ENCODE measurements at places on chromosomes 11 and 22.

DNA sequence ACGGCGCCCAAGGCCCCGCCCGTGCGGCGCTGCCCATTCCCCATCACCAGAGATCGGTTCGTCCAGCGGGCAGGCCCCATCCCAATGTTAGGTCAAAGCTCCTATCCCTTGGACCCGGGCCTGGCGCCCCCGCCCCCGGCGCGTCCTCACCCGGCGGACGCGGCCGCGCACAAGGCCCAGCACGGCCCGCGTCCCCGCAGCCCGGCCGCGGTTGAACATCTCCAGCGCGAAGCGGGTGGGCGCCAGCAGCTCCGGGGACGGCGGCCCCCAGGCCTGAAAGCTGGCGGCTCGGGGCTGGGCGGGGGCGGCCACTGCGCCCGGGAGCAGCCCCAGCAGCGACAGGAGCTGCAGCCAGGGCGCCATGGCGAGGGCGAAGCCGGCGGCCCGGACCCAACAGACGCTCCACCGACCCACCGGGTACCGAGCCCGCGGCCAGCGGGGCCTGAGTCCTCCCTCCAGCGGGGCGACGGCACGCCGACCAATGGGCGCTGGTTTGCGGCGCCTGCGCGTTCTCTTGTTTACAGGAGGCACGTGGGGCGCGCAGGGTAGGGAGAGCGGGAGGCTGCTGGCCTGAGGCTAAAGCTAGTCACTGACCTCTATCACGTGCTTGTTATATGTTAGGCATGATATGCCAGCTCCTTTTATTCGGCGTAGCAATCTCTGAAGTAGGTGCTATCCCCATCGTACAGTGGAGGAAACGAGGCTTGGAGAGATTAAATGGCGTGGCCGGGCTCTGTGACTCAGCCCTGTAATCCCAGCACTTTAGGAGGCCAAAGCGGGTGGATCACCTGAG, at the start of gene CTSF:
CTSF (minus strand) TSS at position 483 of the 793 bp plus-strand sequence; CDS start at position 363, 120 bp downstream.
- no peak within 1 kb of the TSS for H3K4me3 ChIP-seq
- no peaks in the 10 kb centered on the region for H3K36me3 ChIP-seq
- no peaks in the 10 kb centered on the region for H3K27me3 ChIP-seq
- H3K27ac ChIP-seq, result no peak within 1 kb of the TSS
- H3K4me1 ChIP-seq, result no peaks in the 10 kb centered on the region

- H3K36me3 ChIP-seq, result no peaks in the 10 kb centered on the region
- H3K4me1 ChIP-seq, result no peaks in the 10 kb centered on the region
- no peak for DNase-seq
- H3K27ac ChIP-seq, result no peak overlapping the region
- H3K27me3 ChIP-seq, result no peaks in the 10 kb centered on the region
- no peak overlapping the region for H3K4me3 ChIP-seq
These were observed 114.7 kb upstream of the ISX start for GRCh38 chr22:34951212-34951611.

- H3K4me3 ChIP-seq, result no peak overlapping the region
- no peak for DNase-seq
- H3K27ac ChIP-seq, result no peak overlapping the region
- no peaks in the 10 kb centered on the region for H3K36me3 ChIP-seq
- H3K4me1 ChIP-seq, result no peaks in the 10 kb centered on the region
- no peaks in the 10 kb centered on the region for H3K27me3 ChIP-seq
These were observed 684.9 kb upstream of the CCDC90B start for GRCh38 chr11:83971063-83971462.

- H3K4me3 ChIP-seq, result no peak overlapping the region
- H3K4me1 ChIP-seq, result peaks cover 79% of the 10 kb centered on the region
- no peaks in the 10 kb centered on the region for H3K27me3 ChIP-seq
These were observed 11.4 kb downstream of the BCL9L start for GRCh38 chr11:118914178-118914918.

- no peaks in the 10 kb centered on the region for H3K36me3 ChIP-seq
- H3K4me1 ChIP-seq, result no peaks in the 10 kb centered on the region
- H3K4me3 ChIP-seq, result no peak overlapping the region
- H3K27me3 ChIP-seq, result no peaks in the 10 kb centered on the region
- H3K27ac ChIP-seq, result no peak overlapping the region
These were observed 416.5 kb downstream of the TMEM135 start for GRCh38 chr11:87454241-87454640.

DNA sequence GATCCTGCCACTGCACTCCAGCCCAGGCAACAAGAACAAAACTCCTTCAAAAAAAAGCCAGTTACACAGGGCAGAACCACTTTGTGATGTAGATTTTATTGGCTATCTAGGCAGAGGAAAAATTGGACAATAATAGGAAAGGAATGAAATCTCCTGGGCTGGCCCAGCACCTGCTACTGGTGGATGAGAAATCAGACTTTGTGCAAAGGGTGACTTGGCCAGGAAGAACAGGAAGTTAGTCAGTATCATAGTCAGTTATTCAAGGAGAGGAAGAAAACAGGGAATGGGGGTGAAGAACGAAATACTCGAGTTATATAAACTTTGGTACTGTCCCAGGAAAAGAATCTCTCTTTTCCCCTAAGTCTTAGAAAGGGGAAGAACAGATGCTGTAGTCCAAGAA, 11.0 kb upstream of the SPTBN2 start:
- H3K4me1 ChIP-seq, result peaks cover 10% of the 10 kb centered on the region
- no peak overlapping the region for H3K4me3 ChIP-seq
- no peaks in the 10 kb centered on the region for H3K36me3 ChIP-seq
- peaks cover 7% of the 10 kb centered on the region for H3K27me3 ChIP-seq

DNA sequence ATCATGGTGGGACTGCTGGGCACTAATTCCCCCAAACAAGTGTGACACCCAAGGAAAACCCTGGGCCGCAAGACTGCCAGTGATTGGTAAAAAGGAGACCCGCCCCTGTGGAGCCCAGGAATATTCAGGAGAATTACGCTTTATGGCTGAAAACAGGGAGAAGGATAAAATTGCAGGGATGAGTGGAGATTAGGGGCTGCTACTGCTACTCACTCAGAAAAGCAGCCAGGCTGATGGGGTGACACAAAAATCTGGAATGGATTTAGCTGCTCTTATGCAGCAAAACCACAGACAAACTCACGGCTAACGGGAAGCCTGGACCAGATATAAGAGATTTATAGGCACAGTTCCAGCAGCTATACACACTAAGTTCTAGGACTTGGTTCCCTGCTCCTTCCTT, 4.4 kb upstream of the FBXO3 start:
- peaks cover 10% of the 10 kb centered on the region for H3K4me1 ChIP-seq
- H3K4me3 ChIP-seq, result no peak overlapping the region
- H3K27me3 ChIP-seq, result peaks cover 47% of the 10 kb centered on the region
- no peak for DNase-seq
- no peak overlapping the region for H3K27ac ChIP-seq
- no peaks in the 10 kb centered on the region for H3K36me3 ChIP-seq

GRCh38 chr11:82883853-82884252, 16.4 kb downstream of the PRCP start:
- no peaks in the 10 kb centered on the region for H3K36me3 ChIP-seq
- no peaks in the 10 kb centered on the region for H3K4me1 ChIP-seq
- DNase-seq, result no peak
- no peaks in the 10 kb centered on the region for H3K27me3 ChIP-seq
- no peak overlapping the region for H3K27ac ChIP-seq
- no peak overlapping the region for H3K4me3 ChIP-seq

DNA sequence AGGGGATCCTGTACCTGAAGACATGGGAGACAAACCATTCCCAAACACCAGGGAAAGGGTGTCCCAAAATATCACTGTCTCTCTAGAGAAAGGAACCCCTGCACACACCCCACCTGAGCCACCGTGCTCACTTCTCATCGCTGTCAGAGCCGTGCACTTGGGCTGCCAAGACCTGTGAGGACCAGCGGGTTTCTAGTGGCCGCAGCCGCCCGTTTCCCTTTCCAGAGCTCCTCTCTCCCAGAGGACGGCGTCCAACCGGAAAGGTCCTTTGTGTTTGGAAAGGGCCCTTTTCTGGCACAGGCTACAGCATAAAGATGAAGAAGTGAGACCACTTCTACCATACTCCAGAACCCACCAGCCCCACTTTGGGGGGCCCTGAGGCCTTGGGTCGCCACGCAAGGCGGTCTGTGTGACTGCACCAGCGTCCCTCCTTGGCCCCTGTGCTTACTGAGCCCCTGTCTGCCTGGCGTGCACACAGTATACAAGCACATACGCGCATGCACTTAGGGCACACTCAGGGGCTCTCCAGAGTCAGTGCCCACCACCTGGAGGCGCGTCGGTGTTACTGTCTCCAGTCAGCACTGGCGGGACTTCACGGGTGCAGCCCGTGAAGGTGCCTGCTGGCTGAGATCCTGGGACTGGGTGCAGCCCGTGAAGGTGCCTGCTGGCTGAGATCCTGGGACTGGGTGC, 381.8 kb downstream of the TBC1D22A start:
- no peaks in the 10 kb centered on the region for H3K4me1 ChIP-seq
- H3K27me3 ChIP-seq, result no peaks in the 10 kb centered on the region
- H3K36me3 ChIP-seq, result no peaks in the 10 kb centered on the region
- no peak overlapping the region for H3K4me3 ChIP-seq
- DNase-seq, result no peak

- H3K27me3 ChIP-seq, result peaks cover 8% of the 10 kb centered on the region
- no peak for DNase-seq
- no peak overlapping the region for H3K27ac ChIP-seq
- H3K36me3 ChIP-seq, result no peaks in the 10 kb centered on the region
- no peak overlapping the region for H3K4me3 ChIP-seq
These were observed 52.8 kb downstream of the WNT11 start for GRCh38 chr11:76153571-76153923.

DNA sequence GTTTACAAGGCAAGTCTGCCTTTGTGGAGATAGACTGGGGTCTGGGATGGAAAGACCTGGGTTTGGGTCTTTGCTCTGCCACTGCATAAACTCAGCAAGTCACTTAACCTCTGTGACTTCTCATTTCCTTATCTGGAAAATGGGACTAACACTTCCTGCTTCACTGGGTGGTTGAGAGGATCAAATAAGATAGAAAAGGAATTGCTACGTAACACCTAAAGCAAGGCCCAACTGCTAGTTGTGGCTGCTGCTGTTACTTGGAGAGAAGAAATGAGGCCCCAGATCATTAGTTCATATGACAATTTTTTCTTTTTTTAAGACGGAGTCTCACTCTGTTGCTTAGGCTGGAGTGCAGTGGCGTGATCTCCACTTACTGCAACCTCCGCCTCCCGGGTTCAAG, 5.9 kb downstream of the PTPRJ start:
- H3K36me3 ChIP-seq, result no peaks in the 10 kb centered on the region
- peaks cover 10% of the 10 kb centered on the region for H3K27me3 ChIP-seq
- no peak overlapping the region for H3K27ac ChIP-seq
- peaks cover 7% of the 10 kb centered on the region for H3K4me1 ChIP-seq
- no peak for DNase-seq

DNA sequence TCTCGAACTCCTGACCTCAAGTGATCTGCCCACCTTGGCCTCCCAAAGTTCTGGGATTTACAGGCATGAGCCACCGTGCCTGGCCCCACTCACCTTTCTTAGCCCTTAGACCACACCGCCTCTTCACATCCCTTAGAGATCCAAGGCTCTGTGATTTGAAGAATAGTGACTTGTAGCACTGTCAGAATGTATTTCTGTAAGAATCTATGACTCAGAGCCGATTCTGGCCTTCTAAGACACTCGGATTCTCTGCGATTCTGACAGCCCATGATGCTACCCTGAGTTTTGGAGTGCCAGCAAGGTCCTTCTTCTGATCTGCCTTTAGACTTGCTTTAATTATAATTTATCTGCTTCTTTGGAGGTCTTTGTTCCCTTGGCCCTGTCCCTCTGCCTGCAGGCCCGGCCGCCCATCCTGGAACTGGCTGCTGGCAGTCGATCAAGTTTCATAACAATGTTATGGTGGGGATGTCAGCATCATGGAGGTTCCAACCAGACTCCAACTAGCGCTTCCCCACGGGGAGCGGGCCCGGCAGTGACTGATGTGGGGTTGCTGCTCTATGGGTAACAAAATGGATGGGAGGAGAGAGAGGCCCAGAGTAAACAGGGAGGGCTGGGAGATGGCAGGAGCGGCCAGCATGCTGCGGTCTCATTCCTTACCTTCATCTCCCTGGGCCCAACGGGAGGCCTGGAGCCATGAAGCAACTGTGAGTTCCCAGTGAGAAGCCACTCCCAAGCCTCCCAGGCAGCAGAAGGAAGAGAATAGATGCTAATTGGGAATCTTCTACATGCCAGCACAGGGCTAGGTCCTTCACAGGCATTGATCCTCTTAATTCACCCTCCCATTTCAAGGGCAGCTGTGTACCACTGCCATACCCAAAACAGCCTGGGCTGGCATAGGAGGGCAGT, 55.7 kb upstream of the RASD2 start:
- no peak overlapping the region for H3K27ac ChIP-seq
- H3K4me3 ChIP-seq, result no peak overlapping the region
- no peaks in the 10 kb centered on the region for H3K36me3 ChIP-seq
- no peaks in the 10 kb centered on the region for H3K27me3 ChIP-seq
- DNase-seq, result no peak

- H3K36me3 ChIP-seq, result peaks cover 58% of the 10 kb centered on the region
- H3K27me3 ChIP-seq, result no peaks in the 10 kb centered on the region
- DNase-seq, result peak; percentile 25
- peak overlapping the region; percentile 79 for H3K4me3 ChIP-seq
These were observed 988 bp downstream of the RPS3 start for GRCh38 chr11:75400146-75400865.

DNA sequence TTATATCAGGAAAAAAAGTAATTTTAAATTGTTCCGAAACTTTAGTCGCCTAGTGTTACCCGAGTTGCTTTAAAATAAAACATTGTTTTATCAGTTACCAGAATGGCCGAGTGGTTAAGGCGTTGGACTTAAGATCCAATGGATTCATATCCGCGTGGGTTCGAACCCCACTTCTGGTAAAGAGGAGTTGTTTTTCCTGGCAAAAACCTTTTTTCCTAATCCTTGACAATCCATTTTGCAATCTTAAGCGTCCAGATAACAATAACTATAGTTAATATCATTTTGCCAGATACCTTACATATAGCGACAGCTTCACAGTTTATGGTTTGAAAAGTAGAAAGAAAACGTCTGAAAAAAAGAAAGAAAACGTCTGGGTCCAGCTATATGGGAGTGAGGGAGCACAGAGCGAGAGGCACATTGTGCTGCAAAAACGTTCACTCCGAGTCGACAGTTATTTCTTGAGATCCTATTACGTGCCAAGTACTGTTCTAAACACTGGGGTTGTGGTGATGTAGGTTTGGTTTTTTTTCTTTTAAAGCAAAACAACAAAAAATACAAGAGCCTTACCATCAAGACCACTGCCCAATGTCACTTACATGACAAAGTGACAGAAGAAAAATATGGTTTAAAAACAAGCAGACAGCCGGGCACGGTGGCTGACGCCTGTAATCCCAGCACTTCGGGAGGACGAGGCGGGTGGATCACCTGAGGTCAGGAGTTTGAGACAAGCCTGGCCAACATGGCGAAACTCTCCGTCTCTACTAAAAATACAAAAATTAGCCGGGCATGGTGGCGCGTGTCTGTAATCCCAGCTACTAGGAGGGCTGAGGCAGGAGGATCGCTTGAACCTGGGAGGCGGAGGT, 40.6 kb downstream of the OR4D9 start:
- H3K4me1 ChIP-seq, result peaks cover 50% of the 10 kb centered on the region
- peak overlapping the region; percentile 66 for H3K4me3 ChIP-seq
- peak; percentile 36 for DNase-seq
- H3K36me3 ChIP-seq, result no peaks in the 10 kb centered on the region

DNA sequence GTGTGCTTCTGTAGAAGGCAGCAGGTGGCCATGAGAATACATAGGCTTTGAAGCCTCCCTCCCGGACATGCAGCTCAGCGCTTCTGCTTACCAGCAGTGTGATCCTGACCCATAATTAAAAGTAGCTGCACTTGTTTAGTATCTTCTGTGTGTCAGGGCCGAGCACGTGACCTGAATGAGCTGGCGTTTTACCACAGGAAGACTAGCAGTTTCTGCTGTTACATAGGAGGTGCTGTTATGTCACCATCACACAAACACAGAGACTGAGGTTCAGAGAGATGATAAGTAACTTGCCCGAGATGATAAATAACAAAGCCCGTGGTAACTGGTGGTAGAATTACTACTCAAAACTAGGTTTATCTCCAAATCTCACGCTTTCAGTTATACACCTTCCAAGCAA, 329.5 kb downstream of the OPCML start:
- no peak for DNase-seq
- no peak overlapping the region for H3K4me3 ChIP-seq
- no peak overlapping the region for H3K27ac ChIP-seq
- peaks cover 10% of the 10 kb centered on the region for H3K27me3 ChIP-seq
- H3K36me3 ChIP-seq, result no peaks in the 10 kb centered on the region
- no peaks in the 10 kb centered on the region for H3K4me1 ChIP-seq
